ENCODE measurements at places on chromosomes 2 and 18.
A peak's percentile ranks its signal among the peaks of the same experiment; 100 is the strongest.

- DNase-seq: no peak
Measured at GRCh38 chr2:232345251-232345650, 33.3 kb upstream of the ALPP start.

- no peak for DNase-seq
Measured at GRCh38 chr2:109525836-109526235, 87.9 kb downstream of the SEPTIN10 start.

DNA sequence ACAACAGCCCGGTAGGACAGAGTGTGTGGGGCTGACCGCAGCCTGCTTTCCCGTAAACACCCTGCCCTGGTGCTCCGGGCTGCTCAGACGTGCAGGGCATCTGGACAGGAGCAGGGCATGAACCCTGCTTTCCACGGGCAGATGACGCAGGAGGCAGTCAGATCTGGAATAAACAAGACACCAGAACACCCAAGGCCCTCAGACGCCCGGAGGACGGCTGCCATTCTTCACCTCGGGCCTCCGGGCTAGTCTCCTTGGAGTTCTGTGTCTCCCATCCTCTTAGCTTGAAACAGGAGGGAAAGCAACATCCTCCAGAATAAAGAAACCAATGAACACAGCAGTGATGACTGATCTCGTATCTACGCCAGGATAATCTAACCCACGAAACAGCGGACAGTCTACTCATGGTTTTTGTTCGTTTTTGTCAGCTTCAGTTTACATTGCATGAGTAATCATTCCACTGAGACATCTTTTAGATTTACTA is 7.3 kb downstream of the PXDN start:
- DNase-seq: no peak

DNA sequence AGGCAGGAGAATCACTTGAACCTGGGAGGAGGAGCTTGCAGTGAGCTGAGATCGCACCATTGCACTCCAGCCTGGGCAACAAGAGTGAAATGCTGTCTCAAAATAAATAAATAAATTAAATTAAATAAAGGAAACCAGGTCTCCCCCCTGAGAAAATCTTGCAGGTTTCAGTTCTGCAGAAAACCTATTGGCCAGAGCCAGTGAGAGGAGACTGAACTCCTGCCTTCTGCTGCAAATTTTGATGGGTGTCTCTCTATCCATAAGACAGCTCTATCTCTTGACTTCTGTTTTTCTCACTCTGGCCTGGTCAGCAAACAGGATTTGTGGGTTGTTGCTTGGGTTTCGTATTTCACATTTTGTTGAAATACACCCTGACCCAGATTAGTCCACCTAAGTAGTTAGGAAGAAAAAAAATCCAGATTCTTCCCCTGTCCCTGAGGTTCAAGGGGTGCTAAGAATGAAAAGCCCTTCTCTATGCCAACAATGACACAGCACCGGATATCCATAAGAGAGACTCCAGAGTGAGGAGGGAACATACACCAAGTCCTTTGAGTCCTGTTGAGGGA is 86.7 kb upstream of the MAP4K4 start:
- DNase-seq: no peak

- no peak for DNase-seq
Measured at GRCh38 chr2:46696966-46697829, 217.8 kb downstream of the TMEM247 start.

- peak; percentile 65 for DNase-seq
Measured at GRCh38 chr2:181348107-181348837, 108.9 kb upstream of the ITGA4 start.

DNA sequence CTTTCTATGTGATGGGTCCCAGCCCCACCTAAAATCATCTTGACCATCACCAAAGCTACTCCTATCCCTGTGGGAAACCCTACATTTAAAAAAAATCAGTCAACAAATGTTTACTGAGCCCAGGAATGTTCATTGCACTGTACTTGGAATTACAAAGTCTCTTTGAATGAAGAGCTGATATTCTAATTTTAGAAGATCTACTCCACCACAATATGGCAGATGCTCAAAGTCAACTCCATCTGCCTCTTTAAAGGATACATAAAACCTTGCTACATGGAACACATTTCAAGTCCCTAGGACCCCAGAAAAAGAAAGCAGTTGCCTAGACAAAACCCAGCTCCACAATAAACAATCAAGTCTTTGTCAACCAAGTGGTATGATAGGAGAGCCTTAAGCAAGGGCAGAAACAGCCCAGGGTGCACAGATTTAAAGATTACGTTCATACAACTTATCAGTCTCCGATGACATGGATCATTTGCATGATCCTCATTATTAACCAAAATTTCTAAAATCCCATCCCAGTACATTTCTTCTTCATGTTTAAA is 234.3 kb upstream of the ACVR2A start:
- DNase-seq: no peak

DNA sequence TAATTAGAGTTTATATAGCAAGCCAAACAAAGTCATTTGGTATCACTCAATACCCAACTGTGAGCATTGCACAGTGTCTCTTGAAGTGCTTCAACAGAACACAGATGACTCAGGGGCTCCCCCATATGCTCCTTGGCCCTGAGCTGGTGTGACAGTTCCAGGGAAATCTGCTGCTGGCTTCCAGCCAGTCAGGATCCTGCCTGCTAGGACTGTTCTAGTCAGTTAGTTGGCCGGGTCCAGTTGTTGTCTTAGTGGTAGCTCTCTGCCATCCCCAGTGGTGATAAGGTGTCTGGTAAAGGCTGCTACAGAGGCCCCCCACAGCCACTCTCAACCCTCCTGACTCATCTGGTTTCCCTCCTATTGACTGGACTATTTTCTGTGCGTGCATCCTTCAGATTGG is 100.3 kb downstream of the IRS1 start:
- no peak for DNase-seq

DNA sequence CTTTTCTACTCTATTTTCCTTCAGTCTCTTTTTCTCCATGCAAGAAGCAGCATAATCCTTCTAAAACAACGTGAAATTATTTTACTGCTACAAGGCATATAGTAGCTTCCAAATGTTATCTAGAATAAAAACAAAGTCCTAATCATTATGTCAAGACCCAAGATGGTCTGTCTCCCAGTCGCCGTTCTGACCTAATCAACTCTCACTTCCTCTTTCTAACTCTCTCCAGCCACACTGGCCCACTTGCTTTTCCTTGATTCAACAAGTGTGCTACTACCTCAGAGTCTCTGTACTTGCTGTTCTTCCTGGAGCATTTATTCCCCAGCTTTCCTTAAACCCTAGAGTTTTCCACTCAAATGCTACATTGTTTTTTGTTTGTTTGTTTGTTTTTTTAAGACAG is 1491.2 kb downstream of the LRP1B start:
- DNase-seq: no peak

GRCh38 chr18:80254971-80255500 is 7.7 kb upstream of the PARD6G start:
- DNase-seq: no peak

DNA sequence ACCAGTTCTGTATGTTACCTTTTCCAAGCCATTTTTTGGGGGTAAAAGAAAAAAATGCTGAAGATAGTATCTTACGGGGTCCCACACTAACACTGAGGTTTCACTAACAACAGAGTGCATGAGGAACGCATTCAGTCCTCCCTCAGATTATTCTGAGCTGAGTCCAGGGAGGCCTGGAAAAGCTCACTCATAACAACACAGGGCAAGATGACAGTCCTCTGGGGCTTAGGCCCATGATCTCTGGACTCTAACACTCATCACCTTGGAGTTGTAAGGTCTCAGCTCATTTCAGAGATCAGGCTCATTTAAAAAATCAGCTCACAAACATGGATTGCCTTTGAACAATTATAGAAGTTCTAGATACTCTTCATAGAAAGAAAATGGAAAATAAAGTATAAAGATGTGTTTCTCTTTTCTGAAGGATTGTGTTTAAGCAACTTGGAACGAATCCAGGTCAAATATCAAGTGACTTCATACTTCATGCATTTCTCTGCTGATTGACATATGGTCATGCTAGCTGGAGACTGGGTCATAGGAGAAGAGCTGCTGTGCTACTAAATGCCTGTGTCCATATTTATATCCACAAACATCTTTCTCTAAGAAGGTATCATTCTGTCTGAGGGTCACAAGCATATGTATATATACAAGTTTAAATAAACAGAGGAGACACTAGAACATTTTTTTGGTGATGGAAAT is 265.8 kb downstream of the ALK start:
- DNase-seq: no peak
